ENCODE measurements at places on chromosomes 11 and 22. TPM values are rescaled to one million over a fixed set of nuclear protein-coding genes. Genes with fewer than 3 reads are reported as not detected.

- no peak for DNase-seq
Measured at GRCh38 chr11:1983601-1983961, 14.1 kb downstream of the H19 start.

GRCh38 chr22:50342651-50343540 lies at the start of gene PPP6R2:
Gene PPP6R2, plus strand, starts transcription at chr22:50343327. Its CDS starts 50,582 bp downstream, at chr22:50393909.
- DNase-seq = peak; percentile 82

DNA sequence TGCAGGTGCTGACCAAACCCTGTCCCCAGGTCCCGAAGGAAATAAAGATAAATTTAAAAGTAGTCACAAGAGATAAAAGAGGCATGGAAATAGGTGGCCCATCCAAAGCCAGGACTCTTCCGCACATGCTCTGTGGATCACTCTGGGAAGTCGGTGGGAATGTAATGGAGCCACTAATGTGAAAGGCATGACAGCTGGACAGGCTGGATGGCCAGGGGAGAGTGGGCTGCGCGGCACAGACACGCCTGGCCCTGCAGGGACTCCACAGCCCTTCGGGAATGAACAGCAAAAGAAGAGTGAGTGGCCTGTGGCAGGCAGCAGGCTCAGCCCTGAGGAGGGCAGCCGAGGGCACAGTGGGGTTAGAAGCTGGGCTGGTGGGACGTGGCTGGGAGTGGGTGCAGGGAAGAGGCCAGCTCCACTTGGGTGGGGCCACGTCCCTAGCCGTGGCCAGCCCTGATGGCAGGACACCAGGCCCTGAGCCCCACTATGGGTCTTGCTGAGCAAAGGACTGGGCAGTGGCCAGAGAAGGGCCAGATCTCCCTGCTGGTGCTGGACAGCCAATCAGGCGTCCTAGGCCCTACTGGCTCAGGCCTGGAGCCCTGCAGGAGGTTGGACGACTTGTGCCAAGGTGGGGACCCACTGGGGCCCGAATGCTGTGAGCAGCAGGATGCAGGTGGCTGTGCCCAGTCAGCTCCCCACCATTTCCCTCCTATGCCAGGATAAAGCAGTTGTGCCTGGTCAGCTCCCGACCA lies 31.3 kb upstream of the GNB1L start:
- DNase-seq = no peak

- DNase-seq = no peak
Measured at GRCh38 chr22:38110008-38110862, at the start of gene BAIAP2L2. Gene BAIAP2L2, minus strand, starts transcription at chr22:38110684. Its CDS starts 159 bp downstream, at chr22:38110525.

- no peak for DNase-seq
Measured at GRCh38 chr11:116714902-116715301, 57.9 kb downstream of the BUD13 start.

DNA sequence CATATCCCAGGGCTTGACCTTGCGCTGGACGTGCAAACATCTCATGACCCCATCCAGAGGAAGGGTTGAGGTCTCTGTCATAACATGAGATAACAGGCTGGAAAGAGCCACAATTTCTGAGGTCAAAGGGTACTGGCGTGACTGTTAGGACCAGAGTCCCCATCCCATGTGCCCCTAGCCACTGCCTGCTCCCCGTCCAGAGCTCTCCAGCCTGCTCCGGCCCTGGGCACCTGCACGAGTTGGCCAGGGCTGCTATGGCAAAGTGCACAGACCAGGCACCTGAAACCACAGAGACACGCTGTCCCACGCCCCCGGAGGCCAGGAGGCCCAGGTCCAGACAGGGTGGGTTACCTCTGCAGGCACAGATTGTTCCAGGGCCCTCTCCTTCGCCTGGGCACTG lies 58.9 kb downstream of the SHANK2 start:
- no peak for DNase-seq

- DNase-seq = peak; percentile 26
Measured at GRCh38 chr11:75668451-75669297, at the start of gene MAP6. Gene MAP6, minus strand, starts transcription at chr11:75669038. Its CDS starts 669 bp downstream, at chr11:75668369.

GRCh38 chr11:86365546-86365945 lies 9.1 kb upstream of the CCDC81 start:
- no peak for DNase-seq

DNA sequence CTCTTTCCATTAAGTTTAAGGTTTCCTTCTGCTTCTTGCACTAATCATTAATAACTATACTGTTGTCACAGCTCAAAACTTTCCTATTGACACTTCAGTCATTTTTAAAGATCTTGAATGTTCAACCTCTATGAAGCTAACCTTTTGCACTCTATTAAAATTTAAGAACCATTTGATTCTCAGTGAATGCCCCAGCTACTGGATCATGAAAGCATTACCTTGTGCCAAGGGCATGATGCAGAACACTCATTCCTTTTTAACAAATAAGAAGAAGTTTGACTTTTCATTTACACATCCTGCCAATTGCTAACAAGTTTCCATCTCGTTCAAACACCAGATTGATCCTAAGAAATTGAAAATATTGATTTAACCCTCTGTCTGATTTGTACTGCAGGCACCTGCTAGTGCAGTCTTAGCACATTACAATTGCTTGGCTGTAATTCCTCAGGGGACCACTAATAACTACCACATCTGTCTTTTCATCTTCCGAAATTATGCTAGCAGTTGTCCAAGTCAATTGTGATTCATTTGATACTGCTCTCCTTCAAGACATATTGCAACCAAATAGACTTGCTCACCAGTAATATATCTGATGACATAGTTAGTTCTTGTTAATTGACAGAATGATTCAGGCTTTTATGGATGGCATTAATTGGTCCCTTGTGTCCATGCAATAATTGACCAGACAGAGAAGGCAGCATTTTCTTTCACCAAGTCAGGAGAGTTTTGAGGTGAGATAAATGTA lies 158.4 kb downstream of the TEAD1 start:
- DNase-seq = no peak

DNA sequence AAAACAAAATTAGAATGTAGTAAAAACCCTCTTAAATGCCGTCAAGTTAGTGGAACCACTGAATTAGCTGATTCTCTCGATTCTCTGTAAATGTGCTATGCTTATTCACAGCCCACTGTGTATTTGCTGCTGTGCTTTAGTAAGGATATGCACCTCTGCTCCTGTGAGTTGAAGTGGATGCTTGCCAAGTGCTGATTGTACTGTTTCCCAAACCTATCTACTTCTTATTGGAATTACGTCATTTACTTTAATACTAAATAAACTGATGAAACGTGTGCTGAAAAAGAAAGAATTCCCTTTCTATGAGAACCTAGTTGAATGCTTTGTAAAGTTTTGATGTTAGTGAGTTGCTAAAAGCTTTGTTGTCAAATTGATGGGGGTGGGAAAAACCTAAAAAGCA lies 158.4 kb downstream of the LRRC4C start:
- no peak for DNase-seq

DNA sequence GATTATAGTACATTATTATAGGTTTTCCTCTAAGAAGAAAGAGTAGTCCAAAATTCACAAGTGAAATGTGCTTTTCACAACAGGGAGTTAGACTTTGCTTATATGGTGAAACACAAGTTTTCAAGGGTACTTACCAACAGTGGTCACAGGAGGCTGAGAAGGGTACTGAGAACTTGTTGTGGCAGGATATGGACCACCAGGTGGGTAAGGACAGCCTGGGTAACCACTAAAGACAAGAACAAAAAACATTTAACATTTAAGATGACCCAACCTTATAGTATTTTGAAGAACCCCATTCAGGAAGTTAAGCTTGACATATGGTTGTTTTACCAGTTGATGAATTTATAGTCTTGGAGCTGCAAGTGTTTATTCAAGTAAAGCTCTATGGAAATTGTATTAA lies 24.4 kb downstream of the TSG101 start:
- no peak for DNase-seq

Gene MPZL2
- polyA plus RNA-seq = 0.90 TPM

Gene SMC1B
- polyA plus RNA-seq = 0.06 TPM

Gene FIBIN
- 26.7 TPM for polyA plus RNA-seq

Gene SMIM38
- polyA plus RNA-seq = 0.12 TPM

Gene P2RY6
- polyA plus RNA-seq = 2.4 TPM

Gene HDHD5
- 46.5 TPM for polyA plus RNA-seq

Gene OR51B4
- polyA plus RNA-seq = not detected

Gene FLRT1
- 2.8 TPM for polyA plus RNA-seq

Gene CDC42BPG
- 1.0 TPM for polyA plus RNA-seq

Data from hindlimb muscle (tissue), 1 donor.